Right ventricle myocardium inferior (tissue), 1 donor: ENCODE measurements at places on chromosomes 7 and 10. TPM values are rescaled to one million over a fixed set of nuclear protein-coding genes. Genes with fewer than 3 reads are reported as not detected.

EN2 gene
- total RNA-seq: 0.11 TPM

BLOC1S2 gene
- total RNA-seq: 20.9 TPM

PLEKHS1 gene
- not detected for total RNA-seq

APBB1IP gene
- 4.8 TPM for total RNA-seq

CPXM2 gene
- 4.6 TPM for total RNA-seq

- DNase-seq: no peak
Measured at GRCh38 chr10:48594371-48594770, 10.5 kb downstream of the ARHGAP22 start.

- no peak for DNase-seq
Measured at GRCh38 chr10:2620827-2621521, 446.4 kb upstream of the PFKP start.

DNA sequence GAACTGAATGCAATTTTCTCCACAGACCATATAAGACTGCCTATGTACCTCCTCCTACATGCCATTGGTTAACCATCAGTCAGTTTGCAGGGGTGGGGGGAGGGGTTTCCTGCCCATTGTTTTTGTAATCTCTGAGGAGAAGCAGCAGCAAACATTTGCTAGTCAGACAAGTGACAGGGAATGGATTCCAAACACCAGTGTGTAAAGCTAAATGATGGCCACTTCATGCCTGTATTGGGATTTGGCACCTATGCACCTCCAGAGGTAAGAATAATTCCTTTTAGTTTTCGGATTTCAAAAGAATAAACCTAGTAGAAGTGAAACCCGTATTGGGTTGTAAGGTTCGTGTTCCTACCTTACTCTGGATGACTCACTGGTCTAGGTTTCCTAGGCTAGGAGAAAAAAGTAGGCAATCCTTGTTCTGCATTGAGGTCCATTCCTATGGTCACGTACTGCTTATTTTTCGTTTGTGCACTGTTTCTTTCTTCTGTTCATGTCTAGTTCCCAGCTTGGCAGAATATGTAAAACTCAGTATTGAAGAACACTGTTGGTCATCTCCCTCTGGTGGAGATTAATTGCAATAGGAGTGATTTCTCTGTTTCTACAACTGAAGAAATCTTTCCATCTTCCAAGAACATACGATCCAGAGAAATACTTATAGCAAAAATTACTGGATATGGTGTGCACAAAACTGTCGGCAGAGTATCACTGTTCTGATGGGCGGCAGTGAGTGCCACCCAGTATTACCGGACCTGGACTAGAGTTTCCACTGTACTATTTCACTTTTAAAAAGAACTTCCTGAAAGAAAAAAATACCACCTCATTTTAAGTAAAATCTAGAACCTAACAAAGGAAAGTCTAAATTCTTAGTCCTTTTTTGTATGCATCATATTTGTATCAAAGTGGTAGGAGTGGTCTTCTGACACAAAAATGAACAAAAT, at the start of gene AKR1C3:
Gene AKR1C3, plus strand, starts transcription at position 150 of the 941 bp plus-strand sequence. Its CDS starts 31 bp downstream, at position 181.
- DNase-seq: no peak

DNA sequence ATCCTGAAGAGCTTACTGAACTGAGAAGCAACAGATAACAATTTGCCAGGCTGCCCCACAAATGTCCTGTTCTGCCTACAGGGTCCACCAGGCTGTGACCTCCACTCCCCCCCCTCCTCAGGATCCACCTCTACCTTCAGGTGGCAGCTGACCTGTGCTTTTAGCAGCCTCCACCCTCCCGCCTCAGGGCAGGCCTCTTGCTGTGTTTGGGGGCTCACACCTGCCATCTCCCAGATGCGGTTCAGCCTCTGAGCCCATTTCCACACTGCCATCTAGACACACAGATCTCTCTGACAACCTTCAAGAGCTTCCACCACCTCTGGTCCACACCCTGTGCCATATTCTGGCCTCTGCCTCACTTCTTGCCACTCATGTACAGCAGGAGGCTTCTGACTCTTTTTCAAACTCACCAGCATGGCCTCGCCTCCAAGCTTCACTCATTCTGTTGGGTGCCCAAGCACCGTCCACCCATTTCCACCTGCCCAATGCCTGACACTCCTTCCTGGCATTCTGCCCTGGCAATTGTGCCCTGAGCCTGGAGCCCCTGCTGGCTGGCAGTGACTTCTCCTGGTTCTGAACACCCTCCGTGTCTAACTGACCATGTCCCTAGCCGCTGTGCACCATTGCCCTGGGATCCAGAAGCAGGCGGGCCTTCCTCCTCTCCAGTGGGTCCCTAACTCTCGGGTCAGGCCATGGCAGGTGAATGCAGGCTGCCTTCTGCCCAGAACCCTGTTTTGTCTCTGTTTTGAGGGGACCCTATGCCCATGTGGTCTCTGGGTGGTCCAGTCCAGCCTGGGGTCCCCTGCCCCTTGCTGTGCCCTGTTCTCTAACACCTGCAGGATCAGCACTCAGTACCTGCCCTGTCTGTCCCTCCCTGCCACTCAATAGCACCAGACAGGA, 18.5 kb downstream of the TMEM72 start:
- no peak for DNase-seq

DNA sequence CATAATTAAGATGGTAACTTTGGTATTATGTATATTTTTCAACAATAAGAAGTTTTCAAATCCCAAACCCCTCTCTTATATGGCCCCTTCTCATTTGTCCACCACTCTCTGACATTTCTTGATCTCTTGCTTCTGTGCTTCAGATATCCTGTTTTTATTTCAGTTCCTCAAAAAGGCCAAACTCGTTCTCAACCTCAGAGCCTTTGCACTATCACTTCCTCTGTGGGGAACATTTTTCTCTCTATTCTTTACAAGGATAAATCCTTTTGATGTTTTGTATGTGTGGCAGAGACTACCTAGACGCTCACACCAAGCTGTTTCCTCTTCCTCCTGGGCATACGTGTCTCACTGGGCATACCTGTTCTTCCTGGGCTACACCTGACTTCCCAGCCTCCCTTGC, 54.2 kb upstream of the FRMD4A start:
- DNase-seq: no peak
